Hematopoietic multipotent progenitor cell treated with erythropoietin and hydrocortisone succinate and interleukin-3 and kit ligand, for 8 days (in vitro differentiated cells): ENCODE measurements at places on chromosomes 1 and 21.

GRCh38 chr1:102107441-102107840 is 110.7 kb upstream of the OLFM3 start:
- DNase-seq = no peak

DNA sequence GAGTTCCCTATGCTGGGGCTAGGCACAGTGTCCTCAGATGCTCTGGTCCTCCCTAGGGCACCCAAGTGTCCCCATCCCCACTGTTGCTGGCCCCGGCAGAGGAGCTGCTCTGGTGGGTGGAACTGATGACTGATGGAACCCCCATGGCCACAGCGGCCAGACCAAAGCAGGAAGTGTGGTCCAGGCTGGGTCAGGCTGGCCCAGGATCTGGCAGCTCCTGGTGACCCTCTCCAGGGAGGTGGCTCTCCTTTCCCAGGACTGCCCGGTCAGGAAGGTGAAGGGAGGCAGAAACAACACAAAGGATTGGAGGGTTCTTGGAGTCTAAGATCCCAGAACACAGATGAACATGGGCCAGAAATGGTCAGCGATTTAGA is 1.1 kb downstream of the NKAIN1 start:
- no peak for DNase-seq

- DNase-seq = no peak
Measured at GRCh38 chr1:155186067-155186793, 12.6 kb downstream of the TRIM46 start.

DNA sequence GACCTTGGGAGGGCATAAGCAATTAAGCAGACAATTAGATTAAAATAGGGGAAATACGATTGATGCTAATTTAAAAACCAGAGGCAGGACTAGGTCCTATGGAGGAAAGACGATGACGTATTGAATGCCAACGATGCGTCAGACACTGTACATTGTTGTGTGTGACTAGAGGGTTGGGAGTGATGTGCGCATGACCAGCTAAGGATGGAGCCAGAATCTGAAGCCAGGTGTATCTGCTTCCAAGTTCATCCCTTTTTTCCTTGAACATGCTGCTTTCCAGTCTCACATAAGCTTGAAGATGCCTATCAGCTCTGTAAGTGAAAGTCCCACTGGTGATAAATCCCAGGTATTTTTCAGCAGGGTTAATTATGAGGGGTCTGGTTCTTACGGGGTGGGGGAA is 576.2 kb downstream of the MATN1 start:
- DNase-seq = no peak

- DNase-seq = no peak
Measured at GRCh38 chr1:234735476-234735875, 125.5 kb upstream of the IRF2BP2 start.

GRCh38 chr1:179583771-179584320 is 7.8 kb upstream of the TDRD5 start:
- no peak for DNase-seq

DNA sequence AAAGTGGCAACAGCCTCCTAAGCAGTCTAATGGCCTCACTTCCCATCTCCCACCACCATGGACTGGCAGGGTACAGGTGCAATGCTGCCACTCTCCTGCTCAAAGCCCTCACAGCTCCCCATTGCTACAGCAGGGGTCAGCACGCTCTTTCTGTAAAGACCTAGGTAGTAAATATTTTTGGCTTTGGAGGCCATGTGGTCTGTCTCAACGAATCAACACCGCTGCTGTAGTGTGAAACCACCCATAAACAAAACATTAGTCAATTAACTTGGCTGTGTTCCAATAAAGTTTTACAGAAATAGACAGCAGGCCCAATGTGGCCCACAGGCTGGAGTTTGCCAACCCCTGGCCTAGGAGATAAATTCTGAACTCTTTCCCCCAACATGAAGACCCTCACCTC is 44.6 kb upstream of the TMEM125 start:
- peak; percentile 18 for DNase-seq

GRCh38 chr1:236160540-236161127 is 18.3 kb downstream of the GPR137B start:
- DNase-seq = no peak

GRCh38 chr1:1433804-1434130 is 1.7 kb upstream of the VWA1 start:
- no peak for DNase-seq
